ENCODE measurements at places on chromosomes 6 and 20.

DNA sequence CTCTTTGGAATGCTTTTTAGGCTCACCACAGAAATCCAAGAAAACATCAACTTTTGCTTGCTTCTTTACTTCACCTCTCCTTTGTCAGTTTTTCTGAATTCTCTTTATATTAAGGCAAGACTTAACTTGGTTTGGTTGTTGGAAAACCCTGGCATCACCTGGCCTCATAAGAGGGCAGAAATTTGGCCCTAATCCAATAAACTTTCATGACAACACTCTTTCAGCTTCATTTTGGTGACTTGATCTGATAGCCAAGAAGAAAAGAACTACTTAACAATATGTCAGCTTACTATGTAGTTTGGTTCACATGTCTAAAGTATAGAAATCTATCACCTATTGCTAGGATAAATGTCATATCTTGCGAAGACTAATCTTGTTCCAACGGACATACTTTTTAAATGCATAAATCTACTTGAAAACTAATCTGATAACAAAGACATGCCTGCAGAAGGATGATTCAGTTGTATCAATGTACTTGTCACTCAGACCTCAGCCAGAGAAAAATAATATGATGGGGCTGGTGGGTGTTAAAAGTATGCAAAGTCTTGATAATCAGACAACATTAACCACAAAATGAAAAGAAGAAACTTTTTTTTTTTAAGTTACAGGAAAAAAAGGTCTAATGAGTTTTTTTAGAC is 19.3 kb upstream of the HBS1L start:
- no peak for DNase-seq

DNA sequence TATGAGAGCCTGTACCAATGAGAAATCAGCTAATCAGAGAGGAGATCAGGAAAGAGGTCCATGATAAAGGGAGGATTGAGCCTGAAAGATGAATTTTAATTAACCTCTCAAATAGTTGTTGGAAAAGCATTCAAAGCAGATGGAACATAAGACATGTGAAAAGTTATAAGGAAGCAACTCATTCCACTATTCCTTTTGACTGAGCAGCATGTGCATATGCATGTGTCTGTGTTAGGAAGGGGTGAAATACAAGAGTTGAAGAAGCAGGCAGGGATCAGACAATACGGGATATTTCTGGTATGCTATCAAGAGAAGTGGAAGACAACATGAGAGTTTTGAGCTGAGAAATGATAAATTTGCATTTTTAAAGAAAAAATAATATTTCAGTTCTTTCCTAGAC is 624.8 kb upstream of the PTCHD4 start:
- DNase-seq = no peak

GRCh38 chr20:16701296-16701695 is 28.5 kb upstream of the SNRPB2 start:
- peak; percentile 8 for DNase-seq

DNA sequence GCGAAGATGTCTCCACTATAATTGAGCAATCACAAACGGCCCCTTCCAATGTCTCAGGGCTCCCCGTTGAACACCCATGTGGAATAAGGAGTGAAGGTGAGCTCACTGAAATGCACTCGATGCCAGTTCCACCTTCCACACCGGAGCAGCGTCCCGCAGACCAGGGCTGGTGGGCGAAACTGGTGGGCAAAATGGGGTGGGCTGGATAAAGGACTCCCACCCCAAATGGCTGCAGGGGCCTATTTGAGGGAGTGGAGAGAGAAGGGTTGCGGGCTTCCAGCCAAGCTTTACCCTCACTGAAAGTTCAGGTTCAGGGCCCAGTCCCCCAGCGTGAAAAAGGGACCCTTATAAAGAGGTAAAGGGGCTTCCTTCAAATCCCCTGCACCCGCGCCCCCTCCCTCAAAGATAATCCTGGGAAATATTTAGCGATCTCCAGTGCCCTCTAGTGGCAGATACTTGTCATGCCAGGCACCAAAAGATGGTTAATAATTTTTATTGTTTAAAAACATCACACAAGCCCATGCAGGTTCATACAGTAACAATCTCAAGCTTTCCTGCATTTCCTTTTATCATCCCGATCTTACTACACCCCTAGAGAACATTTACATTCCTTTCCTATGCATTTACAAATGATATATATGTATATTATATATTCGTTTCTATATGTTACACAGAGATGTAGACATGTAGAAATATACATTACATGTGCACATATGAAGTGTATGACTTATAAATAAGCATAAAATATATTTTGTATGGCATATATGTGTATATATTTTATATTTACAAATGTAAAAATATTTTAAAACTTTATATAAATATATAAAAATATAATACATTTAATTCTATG is 58.2 kb upstream of the NKX2-2 start:
- no peak for DNase-seq

DNA sequence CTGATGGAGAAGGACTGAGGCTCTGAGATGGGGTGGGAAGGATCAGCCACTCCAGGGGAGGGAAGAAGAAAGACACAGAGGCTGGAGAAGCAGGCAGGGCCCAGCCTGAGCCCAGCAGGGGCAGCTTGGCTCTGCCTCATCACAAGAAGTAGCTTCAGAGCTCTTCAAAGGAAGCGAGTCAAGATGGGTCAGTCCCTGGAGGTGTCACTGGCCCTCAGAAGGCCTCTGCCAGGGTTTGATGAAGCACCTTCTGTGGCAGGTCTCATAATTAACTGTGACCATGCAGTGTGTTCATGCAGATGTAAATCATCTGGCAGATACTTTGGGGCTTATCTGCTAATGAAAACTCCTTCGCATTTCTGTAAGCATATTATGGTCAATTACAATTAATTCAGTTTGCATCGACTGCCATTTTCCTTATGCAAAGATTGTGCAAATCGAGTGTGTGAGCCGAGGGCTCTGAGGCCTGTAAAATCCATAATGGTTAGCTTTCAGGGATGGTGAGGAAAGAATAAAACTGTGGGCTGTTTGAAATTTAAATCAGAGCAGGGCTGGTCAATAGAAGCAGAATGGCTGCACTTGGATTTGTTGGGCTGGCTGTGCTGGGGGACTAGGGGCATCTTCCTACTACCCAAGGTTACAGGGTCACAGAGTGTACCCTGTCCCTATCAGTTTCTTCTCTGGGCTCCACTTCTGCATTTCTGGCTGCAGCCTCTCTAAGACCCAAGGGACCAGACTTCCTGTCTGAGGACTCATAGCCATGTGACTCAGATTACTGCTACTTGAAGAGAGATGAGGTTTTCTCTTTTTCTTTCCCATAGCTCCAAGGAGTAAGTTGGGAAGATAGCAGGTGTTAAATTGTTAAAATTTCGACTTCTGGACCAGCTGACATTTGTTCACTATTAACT is 376.6 kb downstream of the DHX35 start:
- DNase-seq = no peak

DNA sequence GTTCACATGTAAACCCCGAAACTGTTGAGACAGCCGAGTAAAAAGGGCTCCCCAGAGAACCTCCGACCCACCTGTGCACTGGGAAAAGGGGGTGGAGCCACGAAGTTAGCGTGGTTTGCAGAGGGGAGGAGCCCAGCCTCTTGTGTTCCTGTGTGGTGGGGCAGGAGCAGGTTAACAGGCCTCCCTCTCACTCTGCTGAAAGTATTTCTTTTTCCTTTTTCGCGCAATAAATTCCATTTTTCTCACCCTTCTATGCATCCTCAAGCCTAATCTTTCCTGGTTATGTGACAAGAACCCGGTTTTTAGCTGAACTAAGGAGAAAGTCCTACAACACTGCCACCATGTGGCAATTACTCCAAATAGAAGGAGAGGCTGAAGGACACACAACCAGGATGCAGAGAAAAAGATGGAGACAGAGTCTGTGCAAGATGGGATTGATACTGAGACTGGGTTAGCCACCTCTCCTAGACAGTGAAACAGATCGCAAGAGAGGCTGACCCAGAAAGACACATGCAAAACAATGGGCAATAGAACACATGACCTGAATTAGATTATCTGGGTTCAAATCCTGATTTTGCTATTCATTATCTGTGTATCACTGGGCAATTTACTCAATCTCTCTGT is 168.7 kb upstream of the PRSS16 start:
- DNase-seq = peak; percentile 55

GRCh38 chr6:17630511-17631073 is 30.5 kb downstream of the FAM8A1 start:
- peak; percentile 38 for DNase-seq

DNA sequence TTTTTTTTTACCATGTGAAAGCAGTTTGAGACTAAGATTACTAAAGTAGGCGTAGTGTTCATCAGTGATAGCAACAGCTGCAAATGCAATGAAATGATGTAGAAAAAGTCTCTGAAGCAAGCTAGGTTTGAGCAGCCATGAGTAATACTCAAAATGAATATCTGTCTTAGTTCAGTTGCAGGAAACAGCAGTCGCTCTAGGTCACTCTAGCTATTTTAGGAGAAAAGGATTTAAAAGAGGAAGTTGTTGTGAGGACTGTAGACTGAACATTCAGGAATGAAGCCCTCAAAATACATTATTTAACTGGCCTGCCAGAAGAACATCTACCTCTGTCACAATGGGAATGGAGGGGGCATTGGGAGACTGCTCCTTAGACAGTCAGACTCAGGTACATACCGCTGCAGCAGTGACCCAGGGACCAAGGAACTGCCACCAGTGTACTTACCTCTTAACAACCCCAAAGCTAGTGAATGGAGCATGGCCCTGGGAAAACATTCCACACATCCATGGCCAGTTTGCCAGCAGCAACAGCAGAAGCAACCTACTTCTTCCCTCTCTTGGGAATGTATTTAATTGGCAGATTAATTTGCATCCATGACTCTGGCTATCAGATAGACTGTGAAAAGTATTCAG is 243.0 kb upstream of the KHDRBS2 start:
- DNase-seq = no peak

DNA sequence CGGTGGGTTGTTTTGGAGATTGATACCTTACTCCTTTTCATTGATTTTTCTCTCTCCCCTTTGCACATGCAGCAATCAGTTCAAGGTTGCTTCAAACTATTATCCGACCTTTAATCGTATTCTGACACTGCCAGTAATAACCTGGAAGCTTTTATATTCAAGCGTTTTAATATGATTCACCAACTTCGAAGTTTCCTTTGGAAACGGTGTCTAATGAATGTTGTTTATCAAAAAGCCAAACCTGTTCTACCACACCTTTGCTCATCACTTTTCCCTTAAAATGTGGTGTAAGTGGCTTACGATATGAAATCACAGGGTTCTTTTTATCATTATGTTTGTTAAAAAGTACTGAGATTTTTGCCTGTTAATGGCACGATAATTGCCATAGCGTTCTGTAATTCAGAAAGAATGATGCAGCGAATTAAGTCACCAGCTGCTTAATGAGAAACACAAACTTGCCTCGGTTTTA is 660 bp downstream of the STXBP5 start:
- DNase-seq = no peak

DNA sequence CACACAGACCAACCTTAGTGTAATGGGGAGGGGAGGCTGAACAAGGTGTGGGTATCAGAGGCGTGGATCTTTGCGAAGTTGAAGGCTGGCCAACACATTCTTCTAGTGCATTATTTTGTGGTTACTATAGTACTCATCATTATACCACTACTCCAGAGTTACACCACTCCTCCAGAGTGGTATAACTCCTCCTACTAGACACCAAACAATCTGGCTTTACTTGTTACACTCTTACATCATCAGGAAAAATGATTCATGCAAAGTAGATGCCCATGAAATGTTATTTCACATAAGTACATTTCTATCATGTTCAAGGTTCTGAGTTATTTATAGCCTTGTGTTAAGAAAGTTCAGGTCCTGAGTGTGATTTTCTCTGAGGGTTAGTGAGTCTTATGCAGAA is 443.1 kb upstream of the OPRM1 start:
- DNase-seq = no peak

DNA sequence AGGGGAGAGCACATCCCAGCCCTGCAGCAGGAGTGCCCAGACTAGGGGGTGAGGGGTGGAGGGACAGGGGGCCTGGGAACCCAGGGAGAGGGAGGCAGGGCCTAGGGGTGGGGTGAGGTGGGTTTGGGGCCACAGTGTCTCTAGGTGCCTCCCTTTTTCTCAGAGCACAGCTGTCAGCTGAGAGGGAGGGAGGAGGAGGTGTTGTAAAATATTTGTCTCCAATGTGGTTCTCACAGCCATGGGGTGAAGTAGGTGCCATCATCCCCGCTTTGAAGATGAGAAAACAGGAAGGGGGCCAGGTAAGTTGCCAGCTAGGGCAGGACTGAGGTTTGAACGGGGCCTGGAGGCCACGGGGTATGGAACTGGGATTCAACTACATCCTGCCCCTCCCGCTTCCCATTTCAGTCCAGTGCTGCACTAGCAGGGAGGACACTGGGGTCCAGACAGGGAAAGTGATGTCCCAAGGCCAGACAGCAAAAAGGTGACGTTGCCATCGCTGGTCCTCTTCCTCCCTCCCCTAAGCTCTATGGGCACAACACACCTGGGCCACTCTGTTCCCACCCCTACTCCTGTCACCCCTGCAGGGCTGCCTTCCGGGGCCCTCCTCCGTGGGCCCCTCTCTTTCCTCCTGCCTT is 20.3 kb downstream of the PACSIN1 start:
- no peak for DNase-seq

- no peak for DNase-seq
These were observed 545 bp downstream of the SLC35D3 start for GRCh38 chr6:136922685-136923006.

GRCh38 chr6:31888276-31889258 is 8.9 kb downstream of the EHMT2 start:
- peak; percentile 64 for DNase-seq
